ENCODE measurements at places on chromosomes 1 and 21.

DNA sequence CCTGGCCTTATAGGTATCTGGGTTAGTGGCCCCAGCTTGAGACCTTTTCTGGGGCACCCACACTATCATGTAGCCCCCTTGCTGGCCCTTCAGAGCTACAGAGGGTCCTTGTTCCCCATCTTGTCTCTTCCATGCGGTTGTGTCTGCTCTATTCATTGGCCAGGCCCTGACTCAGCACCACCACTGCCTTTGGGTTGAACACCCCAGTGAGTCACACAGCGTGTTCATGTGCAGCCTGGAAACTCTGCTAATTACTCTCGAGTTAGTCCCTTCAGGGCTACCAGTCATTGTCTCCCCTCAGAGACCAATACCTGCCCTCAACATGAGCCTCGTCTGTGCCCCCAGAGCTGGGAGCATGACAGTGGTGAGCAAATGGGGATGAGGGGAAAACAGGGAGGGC is 28.2 kb upstream of the IKBKE start:
- DNase-seq: no peak

- DNase-seq: no peak
These were observed 28.4 kb downstream of the USP48 start for GRCh38 chr1:21754583-21754982.

GRCh38 chr1:248373761-248374160 is 1.8 kb upstream of the OR2T6 start:
- DNase-seq: no peak

- DNase-seq: peak; percentile 23
These were observed 98.6 kb upstream of the KRTAP19-8 start for GRCh38 chr21:31136891-31137290.

DNA sequence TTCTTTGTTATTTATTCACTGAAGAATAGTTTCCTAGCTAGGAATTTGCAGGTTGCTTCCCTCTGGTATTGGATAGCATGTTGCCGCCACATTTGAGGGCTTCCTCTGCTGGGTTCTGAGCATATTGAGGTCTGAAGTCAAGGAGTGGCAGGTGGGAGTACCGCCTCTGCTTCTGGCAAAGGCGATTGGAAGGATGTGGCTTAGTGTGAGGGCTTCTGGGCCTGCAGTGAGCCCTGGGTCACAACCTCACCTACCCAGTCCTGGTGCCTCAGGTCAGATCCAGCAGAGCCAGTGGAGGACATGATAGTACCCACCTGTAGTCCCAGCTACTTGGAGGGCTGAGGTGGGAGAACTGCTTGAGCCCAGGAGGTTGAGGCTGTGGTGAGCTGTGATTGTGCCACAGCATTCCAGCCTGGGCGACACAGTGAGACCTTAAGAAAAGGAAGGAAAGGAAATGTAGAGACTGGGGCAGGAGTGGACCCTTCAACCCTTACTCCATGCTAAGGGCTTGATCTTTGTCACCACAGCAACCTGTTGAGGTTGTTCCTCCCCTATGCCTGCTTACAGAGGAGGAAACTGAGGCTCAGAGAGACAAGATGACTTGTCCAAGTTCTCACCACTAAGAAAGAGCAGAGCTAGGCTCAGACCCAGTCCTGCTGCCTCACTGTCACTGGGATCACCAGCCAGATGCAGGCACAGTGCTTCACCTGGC is 22.8 kb downstream of the A3GALT2 start:
- DNase-seq: no peak

DNA sequence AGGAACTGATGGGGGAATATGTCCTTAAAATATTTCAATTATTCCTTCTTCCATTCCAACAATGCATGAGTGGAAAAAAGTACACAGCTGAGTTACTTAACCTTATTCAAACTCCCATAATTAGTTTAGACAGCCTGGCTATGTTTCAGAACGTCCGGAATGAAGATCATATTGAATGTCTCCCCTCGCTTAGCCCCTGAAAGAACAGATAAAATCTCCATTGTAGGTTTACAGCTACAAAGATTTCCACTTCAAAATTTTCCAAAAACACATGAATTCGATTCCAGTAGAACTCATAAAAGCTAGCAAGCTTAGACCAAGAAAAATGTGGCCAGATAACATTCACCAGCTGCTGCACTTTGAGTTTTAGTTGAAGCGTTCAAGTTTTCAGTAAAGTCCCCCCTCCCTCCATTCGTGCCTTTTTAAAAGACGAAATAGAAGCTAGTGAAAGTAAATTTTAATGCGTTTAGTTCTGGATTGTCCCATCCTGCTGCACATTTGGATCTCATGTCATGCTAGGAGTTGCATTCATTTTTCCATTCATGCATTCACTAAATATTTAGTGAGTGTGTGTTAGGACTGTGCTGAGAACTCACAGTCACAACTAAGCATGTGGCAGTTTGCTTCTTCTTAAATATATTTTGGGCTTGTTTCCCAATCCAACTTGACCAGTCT is 29.4 kb upstream of the SSX2IP start:
- DNase-seq: peak; percentile 64

DNA sequence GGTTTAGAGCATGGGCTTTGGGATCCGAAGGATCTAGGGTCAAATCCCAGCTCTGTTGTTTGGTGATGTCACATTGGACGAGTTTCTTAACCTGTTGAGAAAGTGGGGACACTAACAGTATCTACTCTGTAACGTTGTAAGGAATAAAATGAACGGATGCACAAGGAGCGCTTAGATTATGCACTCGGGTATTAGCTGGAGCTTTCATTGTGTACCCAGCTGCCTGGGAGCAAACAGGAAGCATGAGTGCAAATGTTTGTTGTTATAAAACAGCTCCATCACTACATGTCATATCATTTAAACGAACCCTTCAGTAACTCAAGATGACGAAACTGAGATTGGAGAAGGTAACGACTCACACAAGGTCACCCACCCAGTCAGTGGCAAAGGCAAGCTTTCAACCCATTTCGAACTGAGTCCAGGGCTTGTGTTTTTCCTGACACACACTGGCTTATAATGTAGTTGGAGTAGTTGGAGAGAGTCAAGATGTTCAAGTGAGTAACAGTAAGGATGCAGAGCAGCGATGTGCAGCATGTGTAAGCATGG is 16.2 kb upstream of the SLC6A17 start:
- no peak for DNase-seq

DNA sequence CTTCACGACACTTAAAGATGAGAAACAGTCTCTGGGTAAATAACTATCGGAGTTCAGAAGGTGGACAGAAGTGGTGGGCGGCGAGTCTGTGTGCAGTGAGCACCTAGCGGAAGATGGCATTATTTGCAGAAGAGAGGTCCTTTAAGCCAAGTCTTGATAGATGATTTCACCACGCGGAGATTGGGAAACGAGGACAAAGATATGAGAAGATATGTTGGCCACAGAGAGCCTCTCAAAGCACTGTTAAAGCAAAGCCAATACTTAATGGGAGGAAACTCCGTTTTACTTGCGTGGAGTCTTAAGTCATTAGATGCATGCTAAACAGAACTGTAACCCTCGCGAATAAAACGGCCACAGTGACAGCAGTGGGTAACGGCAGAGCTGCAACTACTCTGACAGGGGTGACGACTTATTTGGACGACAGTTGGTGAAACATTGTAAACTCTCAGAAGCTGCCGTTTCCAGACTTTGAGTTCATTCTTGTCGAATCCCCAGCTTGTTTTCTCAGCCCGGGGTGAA is 577 bp upstream of the CEP350 start:
- peak; percentile 69 for DNase-seq

DNA sequence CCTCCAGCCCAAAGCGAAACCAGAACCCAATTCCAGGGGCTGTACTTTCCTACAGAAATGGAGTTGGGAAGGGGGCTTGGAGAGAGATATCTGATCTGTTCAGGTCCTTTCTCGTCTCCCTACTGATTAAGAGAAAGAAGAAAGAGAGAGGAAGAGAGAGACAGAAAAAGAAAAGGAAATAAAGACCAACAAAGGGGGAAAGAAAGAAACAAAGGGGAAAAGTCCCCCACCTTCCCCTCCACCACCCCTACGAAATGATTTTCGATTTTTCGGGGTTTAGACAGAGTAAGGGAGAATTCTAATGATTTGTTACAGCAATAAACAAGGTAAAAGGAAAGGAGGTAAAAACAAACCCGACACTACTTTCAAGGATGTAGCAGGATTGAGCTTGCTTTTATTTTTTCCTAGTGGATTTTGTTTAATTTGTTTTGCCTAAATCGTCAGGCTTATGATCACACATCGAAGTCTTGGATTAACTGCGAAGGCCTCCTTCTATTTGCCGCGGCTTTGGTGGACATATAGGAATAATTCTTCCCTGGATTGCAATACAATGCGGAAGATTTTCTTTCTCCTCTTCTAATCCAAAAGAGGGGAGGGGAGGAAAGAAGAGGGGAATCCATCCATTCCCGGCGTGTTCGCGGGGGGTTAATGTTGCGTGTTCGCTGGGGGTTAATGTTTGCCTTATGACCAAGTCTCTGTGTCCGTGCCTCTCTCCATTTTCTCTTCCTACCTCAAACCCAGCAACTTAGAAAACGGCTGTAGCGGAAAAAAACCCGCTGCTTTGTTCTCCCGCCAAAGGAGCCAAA is 1.9 kb downstream of the TAL1 start:
- DNase-seq: peak; percentile 17

DNA sequence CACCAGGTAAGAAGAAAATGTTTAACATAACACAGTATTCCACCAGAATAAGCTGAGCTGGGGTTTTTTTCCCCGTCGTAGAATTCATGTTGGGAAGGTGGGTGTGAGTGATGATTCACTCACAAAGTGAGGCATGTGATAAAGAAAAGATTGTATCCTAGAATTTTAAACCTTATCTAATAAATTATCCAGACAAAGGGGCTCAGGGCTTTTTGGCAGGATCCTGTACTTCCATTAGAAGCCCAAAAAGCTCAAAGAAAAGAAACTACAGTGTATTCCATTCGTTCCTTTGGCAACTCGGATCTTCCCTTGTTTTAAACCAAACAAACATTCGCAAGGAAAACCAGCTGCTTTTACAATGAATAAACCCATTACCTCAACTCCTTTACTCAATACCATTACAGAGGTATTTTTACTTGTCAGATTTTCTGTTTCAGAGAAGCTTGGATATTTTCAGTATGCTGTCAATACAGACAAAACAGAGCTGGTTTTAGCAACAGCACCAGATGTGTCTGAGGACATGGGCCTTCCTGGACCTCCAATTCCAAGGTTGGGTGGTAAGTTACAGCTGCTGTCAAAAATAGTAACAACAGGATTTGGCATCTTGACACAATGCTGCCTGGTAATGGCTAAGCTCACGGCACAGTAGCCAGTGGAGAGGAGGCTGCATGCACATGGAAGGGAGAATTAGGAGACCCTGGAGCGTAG is 159.9 kb upstream of the RUNX1 start:
- DNase-seq: peak; percentile 93

GRCh38 chr1:31669786-31670592 is 25.3 kb upstream of the PEF1 start:
- DNase-seq: peak; percentile 53

GRCh38 chr1:24830680-24831272 is 85.5 kb downstream of the CLIC4 start:
- peak; percentile 87 for DNase-seq

- no peak for DNase-seq
These were observed 177.7 kb downstream of the URB2 start for GRCh38 chr1:229803626-229804217.

- DNase-seq: peak; percentile 97
These were observed 35.6 kb downstream of the NGF start for GRCh38 chr1:115302390-115302961.

DNA sequence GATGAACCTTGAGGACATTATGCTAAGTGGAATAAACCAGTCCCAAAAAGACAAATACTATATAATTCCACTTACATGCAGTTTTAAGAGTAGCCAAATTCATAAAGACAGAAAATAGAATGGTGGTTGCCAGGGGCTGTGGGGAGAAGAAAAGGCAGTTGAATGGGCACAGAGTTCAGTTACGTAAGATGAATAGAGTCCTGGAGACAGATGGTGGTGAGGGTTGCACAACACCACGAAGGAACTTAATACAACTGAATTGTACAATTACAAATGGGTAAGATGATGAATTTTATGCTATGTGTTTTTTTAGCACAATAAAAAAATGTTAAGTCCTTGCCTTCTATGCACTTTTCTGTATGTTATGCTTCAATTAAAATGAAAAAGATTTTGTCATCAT is 66.6 kb downstream of the CD34 start:
- DNase-seq: peak; percentile 47

DNA sequence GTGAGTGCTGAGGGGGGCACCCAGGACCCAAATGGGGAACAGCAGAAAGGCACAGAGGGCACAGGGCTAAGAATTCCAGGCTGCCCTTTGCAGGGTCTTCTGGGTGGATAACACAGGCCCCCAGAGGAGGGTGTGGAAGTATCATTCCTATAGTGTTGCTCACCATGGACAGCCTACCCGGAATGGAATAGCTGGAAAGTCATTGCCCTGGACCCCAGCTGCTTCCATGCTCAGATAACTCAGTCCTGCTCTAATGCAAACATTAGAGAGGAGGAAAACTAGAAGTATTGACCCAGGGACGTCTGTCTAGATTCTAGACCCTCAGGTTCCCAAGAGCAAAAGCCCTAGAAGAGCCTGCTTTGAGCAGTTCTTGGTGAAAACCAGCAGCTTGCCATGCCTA is 24.7 kb downstream of the SLC6A17 start:
- DNase-seq: peak; percentile 11

- DNase-seq: peak; percentile 44
These were observed 631.4 kb downstream of the SMYD3 start for GRCh38 chr1:245875581-245876261.

GRCh38 chr1:246769306-246769705 is 45.1 kb downstream of the SCCPDH start:
- peak; percentile 98 for DNase-seq

DNA sequence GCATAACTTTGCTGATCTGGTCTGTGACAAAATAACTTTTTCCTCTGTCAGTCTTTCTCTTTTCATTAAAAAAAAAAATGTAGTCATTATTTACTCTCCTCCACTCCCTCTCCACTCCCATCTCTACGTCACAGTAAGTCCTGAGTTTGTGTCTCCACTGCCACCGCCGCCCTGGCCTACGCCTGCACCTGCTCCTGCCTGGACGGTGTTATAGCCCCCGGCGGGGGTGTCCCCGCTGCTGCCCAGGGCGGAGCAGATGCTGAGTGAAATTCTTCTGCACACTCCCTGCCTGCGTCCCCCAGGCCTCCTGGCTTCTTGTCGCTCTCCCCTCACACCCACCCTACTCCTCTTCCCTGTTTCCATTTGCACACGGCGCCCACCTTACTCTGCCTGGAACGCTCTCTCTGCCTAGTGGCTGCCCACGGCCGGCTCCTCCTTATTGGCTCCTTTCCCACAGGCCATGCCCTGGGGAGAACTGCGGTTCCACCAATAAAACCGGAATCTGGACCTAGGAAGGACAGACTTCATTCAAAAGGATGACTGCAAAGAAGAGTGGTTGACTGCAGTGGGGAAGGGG is 55.2 kb upstream of the C1orf174 start:
- no peak for DNase-seq

DNA sequence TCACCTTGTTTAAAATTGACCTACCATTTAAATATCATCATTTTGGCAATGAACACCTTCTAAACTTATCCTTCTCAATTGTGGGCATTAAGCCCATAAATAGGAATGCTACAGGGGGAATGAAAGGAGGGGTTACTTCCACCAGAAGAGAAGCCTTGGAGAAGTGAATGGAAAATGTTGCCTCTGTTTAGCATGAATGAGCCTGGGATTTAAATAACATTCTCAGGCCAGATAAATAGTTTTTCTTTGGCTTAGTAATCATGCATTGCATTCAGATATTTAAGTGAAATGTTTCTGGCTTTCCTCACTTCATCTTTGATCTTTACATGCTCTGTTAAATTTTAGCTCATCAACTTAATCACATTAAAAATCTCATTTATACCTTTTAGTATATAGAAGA is 284.3 kb upstream of the FMN2 start:
- DNase-seq: no peak

- no peak for DNase-seq
These were observed 114.7 kb downstream of the TNR start for GRCh38 chr1:175628548-175629317.
